Neural progenitor cell (in vitro differentiated cells): ENCODE measurements at places on chromosomes 11 and 22. TPM values are rescaled to one million over a fixed set of nuclear protein-coding genes. Genes with fewer than 3 reads are reported as not detected.
A peak's percentile ranks its signal among the peaks of the same experiment; 100 is the strongest.

DNA sequence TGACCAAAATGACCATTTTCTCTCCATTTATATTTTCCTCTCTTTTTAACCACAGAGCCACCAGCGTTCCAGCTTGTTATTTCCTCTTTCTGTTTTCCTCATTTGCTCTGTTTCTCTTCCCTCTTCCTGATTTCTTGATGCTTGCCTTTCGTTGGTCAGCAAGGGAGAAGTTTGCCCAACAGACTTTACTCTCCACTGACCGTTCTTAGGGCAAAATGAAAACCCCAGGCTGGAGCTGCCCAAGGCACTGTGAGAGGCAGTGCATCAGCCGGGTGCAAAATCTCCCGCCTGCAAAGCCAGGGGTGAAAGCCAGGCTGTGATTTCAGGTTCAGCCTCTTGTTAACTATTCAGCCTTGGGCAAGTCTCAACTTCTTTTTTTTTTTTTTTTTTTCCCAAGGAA lies 26.1 kb upstream of the APLP2 start:
- no peak overlapping the region for H3K27ac ChIP-seq
- H3K36me3 ChIP-seq, result no peaks in the 10 kb centered on the region
- H3K27me3 ChIP-seq, result no peaks in the 10 kb centered on the region
- H3K4me3 ChIP-seq, result no peak overlapping the region
- DNase-seq, result no peak

DNA sequence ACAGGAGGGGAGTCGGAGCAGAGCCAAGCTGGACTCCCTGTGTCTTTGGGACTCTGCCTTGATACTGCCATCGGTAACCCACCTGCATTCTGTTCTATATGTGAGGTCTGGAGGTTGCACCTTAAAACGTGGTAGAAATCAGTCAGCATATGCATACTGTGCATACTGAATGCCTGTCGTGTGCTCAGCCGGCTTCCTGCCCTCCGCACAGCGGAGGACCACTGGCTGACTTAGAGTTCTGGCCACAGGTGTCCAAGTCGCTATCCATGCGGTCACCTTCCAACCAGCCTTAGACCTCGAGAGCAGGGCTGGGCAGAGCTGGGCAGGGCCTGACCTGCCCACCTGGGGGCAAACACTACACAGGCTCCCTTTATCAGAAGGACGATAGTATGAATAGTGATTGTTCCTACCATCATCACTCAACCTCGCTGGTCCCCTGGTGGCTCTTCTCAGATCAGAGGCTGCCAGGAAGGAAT lies 3.8 kb downstream of the TBC1D10C start:
- no peaks in the 10 kb centered on the region for H3K27me3 ChIP-seq
- peaks cover 25% of the 10 kb centered on the region for H3K4me1 ChIP-seq

GRCh38 chr22:45441138-45441537 lies 27.6 kb downstream of the RIBC2 start:
- H3K27me3 ChIP-seq, result no peaks in the 10 kb centered on the region
- H3K4me1 ChIP-seq, result peaks cover 7% of the 10 kb centered on the region
- H3K4me3 ChIP-seq, result no peak overlapping the region
- H3K27ac ChIP-seq, result no peak overlapping the region
- no peaks in the 10 kb centered on the region for H3K36me3 ChIP-seq

GRCh38 chr11:93080146-93080759 lies 110.8 kb downstream of the MTNR1B start:
- peak; percentile 78 for DNase-seq
- H3K36me3 ChIP-seq, result no peaks in the 10 kb centered on the region
- H3K4me1 ChIP-seq, result peaks cover 48% of the 10 kb centered on the region

DNA sequence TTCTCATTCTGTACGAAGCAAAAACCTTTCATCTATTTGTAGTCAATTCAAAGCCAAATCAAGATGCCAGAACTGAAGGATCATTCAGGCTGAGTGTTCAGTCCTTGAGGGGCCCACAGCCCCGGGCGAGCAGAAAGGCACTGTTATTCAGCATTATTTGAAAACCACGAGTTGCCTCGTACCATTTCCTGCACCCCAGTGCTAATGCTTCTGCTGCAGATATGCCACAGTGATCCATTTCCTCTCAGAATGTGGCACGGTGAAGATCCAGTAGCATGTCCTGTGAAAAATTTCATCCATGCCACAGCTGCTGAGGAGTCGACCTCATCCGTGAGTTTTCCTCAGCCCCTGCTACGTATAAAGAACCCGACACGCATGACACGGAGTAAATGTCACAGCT lies 85.4 kb downstream of the OSBP2 start:
- H3K36me3 ChIP-seq, result no peaks in the 10 kb centered on the region
- DNase-seq, result no peak
- no peaks in the 10 kb centered on the region for H3K4me1 ChIP-seq
- no peak overlapping the region for H3K4me3 ChIP-seq

- no peaks in the 10 kb centered on the region for H3K36me3 ChIP-seq
- DNase-seq, result no peak
- no peak overlapping the region for H3K27ac ChIP-seq
- peaks cover 20% of the 10 kb centered on the region for H3K4me1 ChIP-seq
- H3K27me3 ChIP-seq, result no peaks in the 10 kb centered on the region
- no peak overlapping the region for H3K4me3 ChIP-seq
These were observed 147.1 kb upstream of the SESN3 start for GRCh38 chr11:95378111-95378510.

DNA sequence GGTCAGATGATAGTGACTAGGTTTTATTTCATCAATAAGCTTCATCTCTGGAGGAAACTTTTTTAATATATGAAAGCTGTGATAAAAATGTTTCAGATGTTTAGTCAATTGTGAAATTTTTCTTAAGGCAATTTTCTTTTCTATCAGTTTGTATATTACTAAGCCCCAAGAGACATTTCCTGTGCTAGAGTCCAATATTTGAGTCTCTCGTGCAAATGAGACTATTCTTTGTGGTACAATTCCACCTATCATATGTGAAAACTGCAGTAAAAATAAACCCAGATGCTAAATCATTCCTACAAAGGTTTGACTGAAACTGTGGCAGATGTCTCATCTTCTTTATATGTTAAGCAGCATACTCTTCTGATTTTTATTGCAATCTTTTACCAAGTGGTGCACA lies 28.0 kb downstream of the CTR9 start:
- no peaks in the 10 kb centered on the region for H3K36me3 ChIP-seq
- peaks cover 2% of the 10 kb centered on the region for H3K4me1 ChIP-seq
- H3K27me3 ChIP-seq, result no peaks in the 10 kb centered on the region
- H3K4me3 ChIP-seq, result no peak overlapping the region
- DNase-seq, result no peak

DNA sequence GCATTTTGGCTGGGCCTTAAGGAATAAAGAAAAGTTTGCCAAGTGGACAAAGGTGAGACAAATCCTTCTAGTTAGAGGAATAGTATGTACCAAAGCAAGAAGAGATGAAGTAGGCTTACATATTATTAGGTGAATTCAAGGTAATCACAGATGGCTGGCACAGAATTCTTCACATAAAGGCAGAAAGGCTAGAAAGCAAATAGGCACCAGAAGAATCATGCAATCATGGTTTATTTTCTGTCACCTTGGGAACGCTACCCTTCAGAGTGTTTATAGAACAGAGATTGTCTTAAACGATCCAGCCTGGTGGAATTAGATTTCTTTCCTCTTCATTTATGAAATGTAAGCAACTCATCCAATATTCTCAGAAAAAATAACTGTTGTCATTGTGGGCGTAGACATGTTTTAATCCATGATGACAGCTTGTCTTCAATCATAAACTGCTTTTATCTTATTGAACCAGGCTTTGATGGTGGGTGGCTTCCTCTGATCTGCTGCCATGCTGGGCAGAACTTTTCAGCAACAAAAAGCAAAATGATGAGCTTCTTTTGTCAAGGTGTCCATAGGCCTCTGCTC lies 49.0 kb upstream of the CSNK2A3 start:
- no peaks in the 10 kb centered on the region for H3K36me3 ChIP-seq
- H3K4me3 ChIP-seq, result no peak overlapping the region
- peaks cover 7% of the 10 kb centered on the region for H3K4me1 ChIP-seq
- no peak overlapping the region for H3K27ac ChIP-seq
- no peak for DNase-seq

- H3K4me1 ChIP-seq, result peaks cover 8% of the 10 kb centered on the region
- H3K4me3 ChIP-seq, result no peak overlapping the region
- H3K36me3 ChIP-seq, result no peaks in the 10 kb centered on the region
- H3K27me3 ChIP-seq, result no peaks in the 10 kb centered on the region
- no peak overlapping the region for H3K27ac ChIP-seq
These were observed 1132.4 kb downstream of the BRD1 start for GRCh38 chr22:48695251-48695650.

Gene PATE4
- not detected in 2 replicates for total RNA-seq

- DNase-seq, result peak; percentile 71
- no peaks in the 10 kb centered on the region for H3K36me3 ChIP-seq
These were observed 60.6 kb downstream of the NXPE2 start for GRCh38 chr11:114738954-114739353.

DNA sequence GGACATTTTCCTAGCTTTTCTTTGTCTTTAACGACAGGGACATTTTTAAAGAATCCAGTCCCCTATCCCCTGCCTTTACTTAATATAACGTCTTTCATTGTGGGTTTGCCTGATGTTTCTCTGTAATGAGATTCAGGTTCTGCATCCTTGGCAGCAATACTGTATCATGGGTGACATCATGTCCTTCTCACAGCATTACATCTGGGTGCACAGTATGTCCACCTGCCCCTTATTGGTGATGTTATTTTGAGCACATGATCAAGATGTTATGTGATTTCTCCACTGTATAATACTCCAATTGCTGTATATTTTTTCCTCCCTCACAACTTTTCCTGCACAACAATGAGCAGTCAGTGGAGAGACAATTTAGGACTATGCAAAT lies 9.7 kb upstream of the STK33 start:
- H3K36me3 ChIP-seq, result no peaks in the 10 kb centered on the region
- H3K4me1 ChIP-seq, result peaks cover 11% of the 10 kb centered on the region
- DNase-seq, result no peak
- no peaks in the 10 kb centered on the region for H3K27me3 ChIP-seq
- no peak overlapping the region for H3K4me3 ChIP-seq

- H3K27me3 ChIP-seq, result peaks cover 53% of the 10 kb centered on the region
- no peak for DNase-seq
- no peaks in the 10 kb centered on the region for H3K4me1 ChIP-seq
- H3K36me3 ChIP-seq, result no peaks in the 10 kb centered on the region
- no peak overlapping the region for H3K4me3 ChIP-seq
- H3K27ac ChIP-seq, result no peak overlapping the region
These were observed 6.8 kb downstream of the C11orf21 start for GRCh38 chr11:2294926-2295290.

- no peaks in the 10 kb centered on the region for H3K36me3 ChIP-seq
- H3K27ac ChIP-seq, result no peak overlapping the region
- DNase-seq, result no peak
- H3K27me3 ChIP-seq, result no peaks in the 10 kb centered on the region
These were observed 55.7 kb downstream of the TSPAN18 start for GRCh38 chr11:44782478-44782877.

Gene PLAAT5
- 0.77 TPM in 1 of 2 replicates, not detected in the other for total RNA-seq

Gene PTPRCAP
- total RNA-seq, result 1.1 TPM in 1 of 2 replicates, not detected in the other

GRCh38 chr11:11075515-11076171 lies 217.8 kb upstream of the ZBED5 start:
- no peak for DNase-seq
- no peak overlapping the region for H3K4me3 ChIP-seq
- no peaks in the 10 kb centered on the region for H3K36me3 ChIP-seq
- H3K27me3 ChIP-seq, result no peaks in the 10 kb centered on the region

DNA sequence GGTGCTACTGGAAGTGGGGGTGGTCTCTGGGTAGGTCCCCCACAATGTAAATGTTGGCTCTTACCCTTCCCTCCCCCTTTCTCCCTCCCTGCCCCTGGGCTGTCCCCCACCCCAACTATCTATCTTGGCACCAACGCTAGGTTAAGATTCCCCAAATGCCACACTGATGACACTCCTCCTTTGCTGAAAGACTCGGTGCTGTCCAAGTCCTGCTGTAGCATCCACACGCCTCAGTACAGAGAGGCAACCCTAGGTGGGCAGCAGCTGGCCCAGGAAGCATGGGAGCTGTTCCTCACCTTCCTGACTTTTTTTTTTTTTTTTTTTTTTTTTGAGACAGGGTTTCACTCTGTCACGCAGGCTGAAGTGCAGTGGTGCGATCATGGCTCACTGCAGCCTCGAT lies 3.4 kb upstream of the KCTD17 start:
- H3K27me3 ChIP-seq, result peaks cover 12% of the 10 kb centered on the region
- DNase-seq, result no peak
- H3K36me3 ChIP-seq, result no peaks in the 10 kb centered on the region
- H3K4me1 ChIP-seq, result peaks cover 9% of the 10 kb centered on the region

GRCh38 chr11:66850588-66851238 lies 6.2 kb upstream of the LRFN4 start:
- H3K4me1 ChIP-seq, result peaks cover 6% of the 10 kb centered on the region
- no peaks in the 10 kb centered on the region for H3K27me3 ChIP-seq
- DNase-seq, result no peak

- H3K27me3 ChIP-seq, result no peaks in the 10 kb centered on the region
- H3K4me3 ChIP-seq, result no peak overlapping the region
- DNase-seq, result no peak
- no peaks in the 10 kb centered on the region for H3K36me3 ChIP-seq
- H3K27ac ChIP-seq, result no peak overlapping the region
- no peaks in the 10 kb centered on the region for H3K4me1 ChIP-seq
These were observed 64.8 kb downstream of the STIM1 start for GRCh38 chr11:3920148-3920852.

DNA sequence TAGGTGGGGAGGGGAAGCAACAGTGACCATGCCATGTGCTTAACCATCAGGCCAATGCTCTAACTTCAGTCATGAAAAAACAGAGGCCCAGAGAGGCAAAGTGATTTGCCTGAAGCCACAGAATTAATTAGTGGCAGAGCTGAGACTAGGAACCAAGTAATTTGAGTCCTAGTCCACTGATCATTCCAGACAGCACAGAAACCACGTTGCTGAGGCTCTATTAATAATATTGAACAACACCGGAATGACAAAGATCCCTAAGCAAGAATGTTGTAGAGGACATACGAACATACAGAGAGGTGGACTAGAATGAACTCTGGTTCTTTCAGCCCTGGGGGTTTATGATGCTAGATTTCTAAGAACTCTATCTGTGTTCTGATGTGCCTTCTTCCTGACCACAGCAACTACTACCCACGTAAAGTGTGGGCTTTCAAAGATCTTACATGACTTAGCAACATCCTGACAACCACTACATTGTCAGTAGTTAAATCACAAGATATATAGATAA lies 92.3 kb downstream of the GAB2 start:
- no peak overlapping the region for H3K27ac ChIP-seq
- no peaks in the 10 kb centered on the region for H3K36me3 ChIP-seq
- no peak overlapping the region for H3K4me3 ChIP-seq
- DNase-seq, result no peak
- H3K4me1 ChIP-seq, result no peaks in the 10 kb centered on the region
- no peaks in the 10 kb centered on the region for H3K27me3 ChIP-seq

Gene MMP10
- total RNA-seq, result 0.32 TPM in 1 of 2 replicates, not detected in the other

Gene SHANK3
- 0.65 and 3.6 TPM in 2 replicates for total RNA-seq

Gene P2RY2
- total RNA-seq, result 0.45 and 0.84 TPM in 2 replicates

DNA sequence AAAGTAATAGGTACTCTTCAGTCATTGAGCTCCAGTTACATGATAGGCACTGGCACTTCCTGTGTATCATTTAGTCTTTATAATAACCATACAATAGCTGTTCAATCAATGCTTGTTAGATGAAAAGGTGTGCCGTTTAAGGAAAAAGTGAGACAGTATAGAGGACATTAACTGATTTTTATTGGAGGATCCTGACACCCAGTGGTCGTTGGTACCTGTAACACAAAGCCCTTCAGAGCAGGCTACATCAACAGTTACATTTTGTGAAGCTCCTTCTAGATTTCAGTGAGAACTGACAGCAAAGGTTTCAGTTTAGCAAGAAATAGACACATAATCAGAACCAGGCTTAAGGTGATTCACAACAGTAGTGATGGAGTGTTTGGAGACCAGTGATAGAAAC lies 44.2 kb downstream of the CCDC81 start:
- H3K27ac ChIP-seq, result no peak overlapping the region
- peaks cover 7% of the 10 kb centered on the region for H3K4me1 ChIP-seq
